ENCODE measurements at places on chromosomes 3 and 15. TPM values are rescaled to one million over a fixed set of nuclear protein-coding genes. Genes with fewer than 3 reads are reported as not detected.

DNA sequence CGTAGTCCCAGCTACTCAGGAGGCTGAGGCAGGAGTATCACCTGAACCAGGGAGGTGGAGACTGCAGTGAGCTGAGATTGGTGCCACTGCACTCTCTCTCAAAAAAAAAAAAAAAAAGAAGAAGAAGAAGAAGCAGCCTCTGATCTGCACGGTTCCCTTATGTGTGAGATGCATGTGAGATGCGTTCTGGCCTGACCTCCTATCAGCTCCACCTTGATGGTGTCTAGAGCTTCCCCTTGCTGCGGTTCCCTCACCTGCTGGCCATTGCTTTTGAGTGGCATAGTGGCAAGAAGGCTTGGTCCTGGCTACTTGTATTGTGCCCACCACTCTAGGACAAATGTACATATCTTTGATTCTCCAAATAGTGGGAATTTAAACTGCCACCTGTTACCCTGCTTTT lies 49.4 kb upstream of the CFAP161 start:
- no peak for DNase-seq

GRCh38 chr15:39586387-39587095 lies 5.7 kb downstream of the THBS1 start:
- DNase-seq = peak; percentile 71

The TMEM42 gene
- total RNA-seq = 10.6 TPM

The KCNAB1 gene
- 11.7 TPM for total RNA-seq

Measured in endothelial cell of umbilical vein (primary cell).